ENCODE measurements at places on chromosomes 2 and 18.
A peak's percentile ranks its signal among the peaks of the same experiment; 100 is the strongest.

DNA sequence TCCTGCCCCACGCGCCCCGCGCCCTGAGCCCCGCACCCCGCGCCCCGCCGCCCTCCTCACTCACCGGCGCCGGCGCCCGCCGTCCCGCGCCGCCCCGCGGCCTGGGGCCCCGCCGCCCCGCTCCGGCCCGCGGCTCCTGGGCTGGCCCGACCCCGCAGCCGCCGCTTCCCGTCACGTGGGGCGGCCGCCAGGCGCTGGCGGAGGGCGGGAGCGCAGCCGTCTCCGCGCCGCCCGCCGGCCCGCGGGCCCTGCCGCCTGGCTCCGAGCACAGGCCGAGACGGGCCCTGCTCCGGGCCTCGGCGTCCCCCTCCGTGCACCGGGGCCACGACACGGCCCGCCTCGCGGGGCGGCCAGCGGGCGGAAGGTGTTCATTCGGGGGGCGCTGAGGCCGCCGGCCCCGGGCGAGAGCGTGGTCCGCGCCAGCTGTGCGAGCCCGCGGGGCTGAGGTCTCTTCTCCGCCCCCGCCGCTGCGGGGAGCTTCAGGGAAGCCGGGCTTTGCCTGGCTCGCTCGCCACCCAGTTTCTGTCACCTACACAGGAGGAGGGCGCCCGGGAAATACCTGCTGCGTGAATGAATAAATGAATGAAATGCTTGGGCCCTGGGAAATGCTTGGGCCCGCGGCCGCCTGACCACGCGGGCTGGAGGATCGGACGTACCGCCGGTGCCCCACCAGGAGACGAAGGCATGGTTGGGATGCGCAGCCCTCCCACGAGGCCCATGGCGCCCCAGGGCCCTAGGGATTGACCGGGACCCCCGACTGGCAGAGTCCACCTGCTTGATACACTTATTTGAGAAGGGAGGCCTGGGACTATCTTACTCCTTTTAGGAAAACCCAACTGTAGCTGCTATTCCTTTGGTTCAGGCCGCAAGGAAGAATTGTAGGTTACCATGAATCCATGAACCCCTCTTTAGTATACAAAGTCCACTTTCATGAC is at the start of gene TGFBRAP1:
TGFBRAP1 (minus strand) TSS at position 175 of the 935 bp plus-strand sequence. CDS start 21,434 bp downstream, outside the sequence.
- H3K4me3 ChIP-seq, result peak within 1 kb of the TSS; percentile 57
- H3K36me3 ChIP-seq, result peaks cover 8% of the 10 kb centered on the region
- H3K27ac ChIP-seq, result peak within 1 kb of the TSS; percentile 85
- peak; percentile 81 for DNase-seq

- no peaks in the 10 kb centered on the region for H3K27me3 ChIP-seq
- DNase-seq, result no peak
- no peaks in the 10 kb centered on the region for H3K36me3 ChIP-seq
- H3K4me3 ChIP-seq, result no peak overlapping the region
Observed at GRCh38 chr2:221747289-221747972, 175.3 kb upstream of the EPHA4 start.

DNA sequence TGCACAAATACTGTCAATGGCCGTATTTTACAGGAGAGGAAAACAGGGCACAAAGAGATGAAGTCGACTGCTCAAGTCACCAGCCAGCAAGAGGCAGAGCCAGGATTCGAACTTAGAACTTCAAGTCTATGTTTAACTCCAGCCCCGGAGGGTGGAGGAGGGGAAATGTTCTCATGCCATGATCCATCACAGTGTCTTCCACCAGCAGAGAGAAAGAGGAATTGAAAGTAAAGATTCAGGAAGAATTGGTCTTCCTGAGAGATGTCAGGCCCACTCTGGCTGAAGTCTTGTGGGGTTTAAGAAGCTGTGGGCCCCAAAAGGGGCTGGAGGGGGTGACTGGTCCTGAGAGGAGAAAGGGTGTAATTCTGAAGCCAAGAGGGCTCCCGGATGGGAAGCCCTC is 260.0 kb downstream of the TNS1 start:
- no peaks in the 10 kb centered on the region for H3K27me3 ChIP-seq
- no peak for DNase-seq
- H3K4me1 ChIP-seq, result no peaks in the 10 kb centered on the region
- H3K36me3 ChIP-seq, result no peaks in the 10 kb centered on the region
- H3K4me3 ChIP-seq, result no peak overlapping the region

DNA sequence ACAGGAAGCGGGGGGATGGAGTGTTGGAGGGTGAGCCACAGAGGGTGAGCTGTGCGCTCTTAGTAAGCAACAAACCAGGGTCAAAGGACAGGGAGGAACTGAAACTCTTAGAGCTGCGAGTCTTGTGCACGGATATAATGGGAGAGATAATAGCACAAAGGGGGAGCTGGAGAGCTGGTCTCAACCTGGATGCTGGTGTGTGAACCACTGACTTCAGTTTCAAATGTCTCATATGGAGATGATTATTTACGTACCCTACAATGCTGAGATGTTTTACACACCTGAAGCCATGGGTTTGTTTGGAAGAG is 35.9 kb downstream of the PTGR3 start:
- no peak overlapping the region for H3K4me3 ChIP-seq
- H3K4me1 ChIP-seq, result peaks cover 3% of the 10 kb centered on the region
- H3K27me3 ChIP-seq, result no peaks in the 10 kb centered on the region
- peak; percentile 73 for DNase-seq
- H3K36me3 ChIP-seq, result no peaks in the 10 kb centered on the region

DNA sequence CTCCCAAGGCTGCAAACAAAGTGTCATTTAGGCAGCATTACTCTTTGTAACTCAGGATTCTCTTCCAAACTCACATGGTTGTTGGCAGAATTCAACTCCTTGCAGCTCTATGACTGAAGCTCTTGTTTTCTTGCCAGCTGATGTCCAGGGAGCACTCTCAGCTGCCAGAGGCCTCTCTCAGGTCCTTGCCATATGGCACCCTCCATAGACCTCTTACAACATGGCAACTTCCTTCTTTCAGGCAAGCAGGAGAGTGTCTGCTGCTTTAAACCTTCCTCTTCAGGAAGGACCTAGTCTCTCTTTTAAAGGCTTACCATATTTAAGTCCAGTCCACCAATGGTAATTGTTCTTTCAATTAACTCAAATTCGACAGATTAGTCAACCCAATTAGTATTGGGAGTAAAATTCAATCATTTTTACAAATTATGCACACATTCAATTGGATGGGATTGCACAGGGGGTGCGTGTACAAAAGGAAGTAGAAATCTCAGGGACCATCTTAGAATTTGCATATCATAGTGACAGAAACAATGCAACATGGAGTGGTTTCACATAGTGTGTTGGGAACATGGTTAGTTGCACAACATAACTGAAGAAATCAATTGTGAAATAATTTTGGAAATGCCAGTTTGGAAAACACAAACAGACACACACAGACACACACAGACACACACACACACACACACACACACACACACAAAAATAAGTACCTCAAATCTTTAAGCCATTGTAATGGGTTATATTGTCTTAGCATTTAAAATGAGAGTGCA is 893.5 kb upstream of the ZEB2 start:
- no peaks in the 10 kb centered on the region for H3K27me3 ChIP-seq
- no peak overlapping the region for H3K4me3 ChIP-seq
- no peaks in the 10 kb centered on the region for H3K36me3 ChIP-seq
- DNase-seq, result no peak
- H3K27ac ChIP-seq, result no peak overlapping the region

- no peaks in the 10 kb centered on the region for H3K4me1 ChIP-seq
- H3K36me3 ChIP-seq, result no peaks in the 10 kb centered on the region
- DNase-seq, result no peak
- H3K27ac ChIP-seq, result no peak overlapping the region
Observed at GRCh38 chr2:188773075-188773474, 201.1 kb upstream of the COL3A1 start.

DNA sequence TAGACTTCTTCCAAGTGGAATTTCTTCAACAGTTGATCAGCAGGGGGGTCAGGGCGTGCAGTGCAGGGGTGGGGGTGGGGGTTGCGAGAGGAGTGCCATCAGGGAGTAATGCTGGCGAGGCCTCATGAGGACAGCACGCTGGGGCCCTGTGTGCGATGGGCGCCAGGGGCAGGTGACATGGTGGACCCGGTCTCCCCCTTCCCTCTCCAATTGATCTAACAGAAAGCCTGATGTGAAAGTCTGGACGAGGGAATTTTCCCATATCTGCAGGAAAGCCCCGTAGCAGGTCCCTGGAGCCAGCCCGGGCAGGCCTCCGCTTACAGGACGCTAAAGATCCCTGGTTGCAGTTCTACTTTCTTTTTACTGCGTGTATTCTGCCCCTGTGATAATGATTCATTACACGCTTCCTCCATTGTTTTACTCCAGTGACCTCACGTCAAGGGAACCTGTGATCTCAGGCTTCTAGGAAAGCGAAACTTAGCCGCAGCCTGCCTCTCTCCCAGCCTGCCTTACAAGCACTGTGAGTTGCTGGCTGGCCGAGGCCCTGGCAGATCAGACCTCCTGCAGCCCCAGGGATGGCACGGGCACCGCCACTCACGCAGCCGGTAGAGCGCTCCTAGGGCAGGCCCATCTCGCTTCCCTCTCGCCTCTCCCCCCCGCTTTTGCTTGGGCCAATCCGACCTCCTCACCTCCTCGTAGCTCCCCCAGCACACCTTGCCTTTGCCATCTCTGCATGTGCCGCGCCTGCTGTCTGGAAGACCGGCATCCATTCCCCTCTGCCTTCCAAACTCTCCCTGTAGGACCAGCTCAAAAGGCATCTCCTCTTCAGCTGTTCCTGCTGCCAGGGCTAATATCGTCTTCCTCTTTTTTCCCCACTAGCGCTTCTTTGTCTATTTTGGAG is 19.2 kb downstream of the NEURL3 start:
- H3K36me3 ChIP-seq, result no peaks in the 10 kb centered on the region
- H3K27ac ChIP-seq, result peak overlapping the region; percentile 63
- no peaks in the 10 kb centered on the region for H3K27me3 ChIP-seq
- H3K4me1 ChIP-seq, result peaks cover 8% of the 10 kb centered on the region
- peak; percentile 88 for DNase-seq
- H3K4me3 ChIP-seq, result peak overlapping the region; percentile 22

- no peak for DNase-seq
- no peaks in the 10 kb centered on the region for H3K4me1 ChIP-seq
- no peaks in the 10 kb centered on the region for H3K36me3 ChIP-seq
- no peak overlapping the region for H3K27ac ChIP-seq
Observed at GRCh38 chr2:61898810-61899209, 6.7 kb upstream of the COMMD1 start.

GRCh38 chr2:18540872-18541271 is 19.6 kb downstream of the RDH14 start:
- H3K4me1 ChIP-seq, result peaks cover 9% of the 10 kb centered on the region
- no peaks in the 10 kb centered on the region for H3K36me3 ChIP-seq
- H3K27me3 ChIP-seq, result no peaks in the 10 kb centered on the region
- no peak overlapping the region for H3K27ac ChIP-seq

- no peaks in the 10 kb centered on the region for H3K27me3 ChIP-seq
- no peak overlapping the region for H3K4me3 ChIP-seq
- H3K4me1 ChIP-seq, result no peaks in the 10 kb centered on the region
- no peak for DNase-seq
- no peaks in the 10 kb centered on the region for H3K36me3 ChIP-seq
Observed at GRCh38 chr2:65199166-65199565, 28.5 kb upstream of the ACTR2 start.

DNA sequence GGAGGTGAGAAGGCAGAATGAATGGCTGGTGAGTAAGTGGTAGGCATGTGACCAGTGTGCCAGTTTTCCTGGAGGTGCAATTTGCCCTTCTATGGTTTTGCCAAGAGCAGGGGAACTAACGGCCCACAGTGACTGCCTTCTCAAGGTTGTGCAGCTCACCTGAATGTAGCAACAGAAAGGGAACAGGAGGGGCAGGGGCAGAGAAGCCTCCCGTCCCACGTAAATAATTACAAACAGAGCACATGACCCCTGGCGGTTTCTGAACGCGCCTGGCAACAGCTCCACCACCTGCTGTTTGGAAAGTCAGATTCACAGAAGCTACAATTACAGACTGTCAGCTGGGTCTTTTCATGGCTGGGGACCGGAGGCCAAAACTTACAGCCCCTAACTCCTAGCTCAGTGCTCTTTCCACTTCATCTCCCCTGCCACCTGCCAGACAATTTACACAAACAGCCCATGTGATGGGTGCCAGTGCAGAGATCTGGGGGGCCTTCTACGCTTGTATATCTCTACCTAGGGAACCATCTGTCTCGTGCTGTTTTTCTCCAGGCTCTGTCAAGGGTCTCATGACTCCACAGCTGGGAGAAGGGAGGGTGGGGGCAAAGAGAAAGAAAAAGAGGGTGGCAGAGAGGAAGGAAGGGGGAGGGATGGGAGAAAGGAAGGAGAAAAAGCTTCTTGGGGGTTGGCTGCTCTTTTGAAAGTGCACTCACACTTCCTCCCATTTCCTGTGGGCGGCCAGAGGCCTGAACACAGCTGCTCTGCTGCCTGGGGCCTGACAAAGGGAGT is 69.6 kb downstream of the POLR1A start:
- H3K4me1 ChIP-seq, result peaks cover 20% of the 10 kb centered on the region
- peak; percentile 58 for DNase-seq
- peaks cover 89% of the 10 kb centered on the region for H3K36me3 ChIP-seq
- no peaks in the 10 kb centered on the region for H3K27me3 ChIP-seq

DNA sequence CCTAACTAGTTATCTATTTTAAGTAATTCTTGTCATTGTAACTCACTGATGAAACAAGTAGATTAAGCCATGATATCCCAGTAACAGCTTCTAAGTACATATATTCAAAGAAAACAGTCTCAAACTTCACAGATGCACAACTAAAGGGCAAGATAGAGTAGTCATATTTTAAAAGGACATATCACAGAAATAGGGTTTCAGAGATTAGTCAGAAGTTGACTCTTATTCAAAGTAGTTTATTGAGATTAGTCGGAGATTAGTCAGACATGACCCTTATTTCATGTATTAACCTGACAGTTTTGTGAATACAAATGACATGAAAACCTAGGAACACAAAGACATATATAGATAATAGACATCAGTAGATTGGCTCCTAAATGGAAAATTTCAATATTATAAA is 15.9 kb upstream of the CHAC2 start:
- no peaks in the 10 kb centered on the region for H3K4me1 ChIP-seq
- no peak overlapping the region for H3K4me3 ChIP-seq
- H3K27me3 ChIP-seq, result no peaks in the 10 kb centered on the region
- peaks cover 13% of the 10 kb centered on the region for H3K36me3 ChIP-seq
- no peak overlapping the region for H3K27ac ChIP-seq

GRCh38 chr2:20589975-20590703 is 60.8 kb downstream of the HS1BP3 start:
- no peaks in the 10 kb centered on the region for H3K36me3 ChIP-seq
- H3K4me1 ChIP-seq, result peaks cover 40% of the 10 kb centered on the region
- no peak overlapping the region for H3K4me3 ChIP-seq
- DNase-seq, result no peak
- H3K27ac ChIP-seq, result no peak overlapping the region
- no peaks in the 10 kb centered on the region for H3K27me3 ChIP-seq

DNA sequence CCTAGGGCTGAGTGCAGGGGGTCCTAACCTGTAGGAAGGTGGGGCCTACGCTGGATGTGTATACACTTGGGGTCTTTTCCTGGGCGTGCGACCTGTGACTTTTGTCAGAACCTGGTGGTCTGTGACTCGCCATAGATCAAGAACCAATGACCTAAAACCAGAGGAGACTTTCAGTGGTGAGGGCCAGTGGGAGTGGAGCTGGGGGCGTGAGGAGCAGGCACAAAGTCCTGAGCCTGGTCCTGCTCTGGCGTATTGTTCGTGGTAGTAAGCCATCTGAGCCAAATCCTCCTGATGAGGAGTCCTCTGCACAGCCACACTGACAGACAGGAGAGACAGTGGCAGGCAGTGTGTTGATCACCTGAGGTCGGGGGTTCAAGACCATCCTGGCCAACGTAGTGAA is 8.9 kb downstream of the INPP4A start:
- H3K27me3 ChIP-seq, result no peaks in the 10 kb centered on the region
- no peak overlapping the region for H3K4me3 ChIP-seq
- no peak overlapping the region for H3K27ac ChIP-seq
- H3K36me3 ChIP-seq, result no peaks in the 10 kb centered on the region
- no peak for DNase-seq

- no peak overlapping the region for H3K4me3 ChIP-seq
- no peak for DNase-seq
- no peaks in the 10 kb centered on the region for H3K36me3 ChIP-seq
- no peak overlapping the region for H3K27ac ChIP-seq
- H3K27me3 ChIP-seq, result peaks cover 4% of the 10 kb centered on the region
Observed at GRCh38 chr18:79814373-79814772, 16.6 kb downstream of the KCNG2 start.

Data from large intestine (tissue), 12 donors.